Ovary (tissue), 10 donors: ENCODE measurements at places on chromosomes 11 and 22. TPM values are rescaled to one million over a fixed set of nuclear protein-coding genes. Genes with fewer than 3 reads are reported as not detected.

TMEM45B gene
- polyA plus RNA-seq, result not detected

PHETA2 gene
- polyA plus RNA-seq, result 8.5 TPM

TRIM77 gene
- not detected for polyA plus RNA-seq

MPPED1 gene
- polyA plus RNA-seq, result 1.3 TPM

GRCh38 chr11:62854013-62854824 is 14.8 kb upstream of the WDR74 start:
- no peak for DNase-seq

DNA sequence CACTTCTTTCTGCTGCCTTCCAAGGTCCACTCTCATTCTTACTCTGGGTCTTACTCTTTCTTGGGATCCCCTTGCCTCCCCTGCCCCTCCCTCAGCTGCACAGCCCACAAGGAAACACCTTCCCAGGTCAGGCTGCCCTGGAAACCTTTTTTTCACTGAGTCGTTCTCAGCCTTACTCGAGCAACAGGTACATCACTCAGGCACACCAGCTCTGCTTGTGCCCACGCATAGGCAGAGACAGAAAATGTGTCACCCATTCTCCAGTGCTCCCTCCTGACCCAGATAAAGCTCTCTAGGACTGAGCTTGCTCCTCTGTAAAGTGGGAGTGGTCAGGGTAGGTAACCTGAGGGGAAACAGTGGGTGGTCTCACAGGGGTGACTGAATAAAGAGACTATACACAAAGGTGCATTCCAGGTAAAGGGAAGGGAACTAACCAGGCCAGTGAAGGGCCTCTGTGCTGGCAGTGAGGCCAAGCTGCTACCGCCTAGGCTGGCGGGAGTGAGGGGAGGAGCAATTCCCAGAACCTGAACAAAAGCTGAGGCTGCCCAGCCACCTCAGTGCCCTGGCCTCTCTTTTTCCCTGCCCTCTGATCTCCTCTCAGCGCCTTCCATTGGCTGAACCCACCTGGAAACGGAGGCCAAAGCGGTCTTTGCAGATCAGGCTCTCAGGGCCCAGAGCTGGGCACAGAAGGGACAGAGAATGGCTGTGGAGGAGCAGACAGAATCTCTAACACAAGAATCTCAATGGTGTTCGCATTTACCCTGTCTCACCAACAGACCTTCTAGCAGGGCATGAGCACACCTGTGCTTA is 15.9 kb downstream of the PRG3 start:
- DNase-seq, result no peak

DNA sequence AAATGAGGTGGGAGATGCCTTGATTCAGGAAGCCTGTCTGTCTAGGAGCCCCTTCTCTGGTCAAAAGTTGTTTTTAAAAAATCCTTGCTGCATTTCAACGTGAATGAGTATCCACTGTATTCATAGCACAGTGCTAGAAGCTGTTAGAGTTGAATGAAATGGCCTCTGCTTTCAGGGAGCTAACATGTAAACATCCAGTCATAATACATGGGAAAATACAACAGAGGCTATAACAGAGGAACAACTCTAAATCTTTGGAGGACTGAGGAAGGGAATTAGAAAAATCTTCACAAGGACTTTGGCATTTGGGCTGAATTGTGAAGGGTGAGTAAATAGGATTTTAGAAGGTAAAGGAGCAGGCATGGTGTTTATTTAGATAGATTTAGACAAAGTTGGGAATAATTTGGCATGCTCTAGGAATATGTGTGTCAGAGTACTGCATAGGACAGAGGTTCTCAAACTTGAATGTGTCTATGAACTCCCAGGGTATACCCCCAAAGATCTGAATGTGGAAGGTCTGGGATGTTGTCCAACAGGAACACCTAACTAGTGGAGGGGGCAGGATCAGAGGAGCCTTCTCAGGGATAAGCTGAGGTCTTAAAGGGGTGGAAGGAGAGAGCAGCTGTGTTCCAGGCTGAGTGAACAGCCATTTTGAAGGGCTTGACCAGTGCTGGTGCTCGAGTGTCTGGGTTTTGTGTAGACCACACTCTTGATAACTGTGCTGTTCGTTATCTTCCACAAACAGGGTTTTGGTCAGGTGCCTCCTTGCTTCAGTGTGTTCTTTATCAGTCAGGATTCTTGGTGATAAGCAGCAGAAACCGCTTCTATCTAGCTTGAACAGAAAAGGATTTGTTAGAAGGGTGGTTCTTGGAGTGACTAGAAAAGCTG is 12.7 kb downstream of the SREBF2 start:
- DNase-seq, result no peak
